ENCODE measurements at places on chromosomes 11 and 22. TPM values are rescaled to one million over a fixed set of nuclear protein-coding genes. Genes with fewer than 3 reads are reported as not detected.

GRCh38 chr11:112403432-112403831 is 142.8 kb upstream of the PLET1 start:
- no peak for DNase-seq
- no peak overlapping the region for H3K4me3 ChIP-seq
- no peaks in the 10 kb centered on the region for H3K4me1 ChIP-seq
- no peaks in the 10 kb centered on the region for H3K27me3 ChIP-seq

The TRIM51 gene
- not detected for total RNA-seq

DNA sequence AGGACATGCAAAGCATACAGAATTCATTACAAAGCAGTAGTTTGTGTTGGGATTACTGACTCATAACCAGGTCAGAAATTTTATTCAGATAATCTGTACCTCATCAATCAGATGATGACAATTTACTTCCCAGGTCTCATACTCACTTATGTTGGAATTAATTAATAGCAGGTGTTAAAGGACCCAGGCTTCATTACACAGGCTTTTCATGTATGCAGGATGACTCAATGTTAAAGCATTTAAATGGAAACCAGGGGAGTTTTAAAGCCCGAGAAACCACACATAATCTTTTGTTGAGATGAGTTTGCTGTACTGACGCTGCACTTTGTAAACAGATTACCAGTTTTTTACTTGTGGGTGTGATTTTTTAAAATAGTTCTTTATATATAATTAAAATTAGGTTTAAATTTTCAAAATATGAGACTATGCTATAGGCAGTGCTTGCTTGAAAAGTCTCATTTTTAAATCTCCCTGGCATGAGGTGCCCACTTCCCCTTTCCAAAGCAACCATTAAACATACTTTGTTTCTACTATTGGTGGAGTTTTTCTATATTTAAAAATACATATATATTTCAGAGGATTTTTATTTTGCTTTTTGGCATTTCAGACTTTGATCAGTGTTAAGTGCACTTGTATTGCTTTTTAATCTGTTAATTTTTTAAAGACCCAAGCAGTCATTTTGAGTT is 41.0 kb downstream of the CEP57 start:
- H3K27ac ChIP-seq = no peak overlapping the region
- H3K36me3 ChIP-seq = peaks cover 67% of the 10 kb centered on the region
- H3K27me3 ChIP-seq = no peaks in the 10 kb centered on the region

GRCh38 chr11:62705413-62705812 is 1.8 kb downstream of the BSCL2 start:
- no peak for DNase-seq
- no peaks in the 10 kb centered on the region for H3K27me3 ChIP-seq
- H3K4me1 ChIP-seq = peaks cover 25% of the 10 kb centered on the region
- H3K27ac ChIP-seq = peak overlapping the region; percentile 83

GRCh38 chr11:95867105-95867504 is 56.8 kb downstream of the MTMR2 start:
- no peak overlapping the region for H3K4me3 ChIP-seq
- no peaks in the 10 kb centered on the region for H3K4me1 ChIP-seq
- peaks cover 2% of the 10 kb centered on the region for H3K36me3 ChIP-seq
- DNase-seq = no peak
- no peak overlapping the region for H3K27ac ChIP-seq
- H3K27me3 ChIP-seq = no peaks in the 10 kb centered on the region

GRCh38 chr11:131864228-131864627 is 493.8 kb downstream of the NTM start:
- H3K27me3 ChIP-seq = peaks cover 3% of the 10 kb centered on the region
- H3K4me3 ChIP-seq = no peak overlapping the region
- H3K4me1 ChIP-seq = no peaks in the 10 kb centered on the region
- H3K27ac ChIP-seq = no peak overlapping the region
- H3K36me3 ChIP-seq = no peaks in the 10 kb centered on the region

- peaks cover 2% of the 10 kb centered on the region for H3K36me3 ChIP-seq
- peaks cover 21% of the 10 kb centered on the region for H3K4me1 ChIP-seq
- no peaks in the 10 kb centered on the region for H3K27me3 ChIP-seq
- DNase-seq = no peak
Measured at GRCh38 chr11:71491940-71492339, 35.1 kb upstream of the KRTAP5-7 start.

- no peaks in the 10 kb centered on the region for H3K27me3 ChIP-seq
- H3K36me3 ChIP-seq = no peaks in the 10 kb centered on the region
- H3K27ac ChIP-seq = no peak overlapping the region
- no peak for DNase-seq
Measured at GRCh38 chr22:30283342-30283741, 6.0 kb downstream of the CASTOR1 start.

DNA sequence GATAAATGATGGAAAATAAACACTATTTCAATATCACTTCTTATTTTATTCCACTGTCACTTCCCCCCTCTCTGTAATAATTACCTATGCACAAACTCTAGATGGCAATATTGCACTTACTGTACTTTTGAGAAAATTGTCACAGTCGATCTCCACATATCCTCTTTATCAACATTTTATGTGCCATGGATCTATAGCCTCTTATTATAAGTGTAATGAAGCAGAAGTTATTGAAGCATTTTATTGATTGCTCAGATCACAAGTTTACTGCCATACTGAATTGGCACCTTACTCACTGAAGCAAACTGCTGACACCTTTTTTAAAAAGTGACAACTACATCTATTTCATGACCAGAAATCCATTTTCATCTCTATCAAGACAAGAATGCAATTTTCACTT is 133.4 kb downstream of the DCDC1 start:
- no peak overlapping the region for H3K4me3 ChIP-seq
- no peaks in the 10 kb centered on the region for H3K36me3 ChIP-seq
- H3K27me3 ChIP-seq = no peaks in the 10 kb centered on the region

GRCh38 chr22:45717789-45718188 is 46.2 kb downstream of the ATXN10 start:
- H3K4me3 ChIP-seq = no peak overlapping the region
- no peak overlapping the region for H3K27ac ChIP-seq
- H3K4me1 ChIP-seq = no peaks in the 10 kb centered on the region
- no peaks in the 10 kb centered on the region for H3K27me3 ChIP-seq
- peak; percentile 41 for DNase-seq

The IGLL1 gene
- not detected for total RNA-seq

The NAV2 gene
- 106 TPM for total RNA-seq

GRCh38 chr11:93743291-93743690 is 1.8 kb downstream of the C11orf54 start:
- H3K36me3 ChIP-seq = peaks cover 4% of the 10 kb centered on the region
- H3K4me1 ChIP-seq = peaks cover 26% of the 10 kb centered on the region
- H3K27me3 ChIP-seq = no peaks in the 10 kb centered on the region

GRCh38 chr11:103546236-103546635 is 437.0 kb downstream of the DYNC2H1 start:
- no peaks in the 10 kb centered on the region for H3K36me3 ChIP-seq
- no peaks in the 10 kb centered on the region for H3K27me3 ChIP-seq
- no peak overlapping the region for H3K27ac ChIP-seq
- H3K4me1 ChIP-seq = peaks cover 4% of the 10 kb centered on the region
- no peak overlapping the region for H3K4me3 ChIP-seq

GRCh38 chr11:13923716-13924650 is 38.5 kb upstream of the SPON1 start:
- no peak overlapping the region for H3K4me3 ChIP-seq
- H3K4me1 ChIP-seq = peaks cover 1% of the 10 kb centered on the region
- no peaks in the 10 kb centered on the region for H3K36me3 ChIP-seq
- H3K27ac ChIP-seq = no peak overlapping the region
- DNase-seq = no peak

DNA sequence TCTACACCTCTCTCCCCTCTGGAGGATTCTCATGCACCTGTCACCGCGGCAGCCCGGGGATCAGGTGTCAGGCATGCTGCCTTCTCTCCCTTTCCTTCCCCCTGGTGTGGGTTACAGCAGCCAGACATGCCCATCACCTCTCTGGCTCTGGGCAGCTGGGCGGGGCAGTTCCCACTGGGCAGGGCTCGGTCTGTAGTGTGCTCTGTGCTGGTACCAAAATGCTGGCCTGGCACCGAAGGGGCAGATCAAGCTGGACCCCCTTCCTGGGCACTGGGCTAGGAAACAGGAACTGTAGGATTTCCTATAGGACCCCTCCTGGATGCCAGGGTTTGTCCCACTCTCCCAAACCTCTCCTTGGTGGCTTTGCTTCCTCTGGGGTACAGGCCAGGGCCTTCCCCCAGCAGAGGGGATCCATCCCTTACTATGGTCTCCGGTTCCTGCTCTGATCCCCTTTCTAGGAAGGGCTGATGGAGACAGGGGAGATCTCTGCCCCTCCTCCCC is 821 bp downstream of the GAL3ST1 start:
- no peak for DNase-seq
- H3K27ac ChIP-seq = no peak overlapping the region
- peaks cover 19% of the 10 kb centered on the region for H3K36me3 ChIP-seq

- H3K4me1 ChIP-seq = peaks cover 2% of the 10 kb centered on the region
- no peak overlapping the region for H3K4me3 ChIP-seq
- H3K27ac ChIP-seq = no peak overlapping the region
Measured at GRCh38 chr22:37331856-37332536, 49.7 kb downstream of the CYTH4 start.

DNA sequence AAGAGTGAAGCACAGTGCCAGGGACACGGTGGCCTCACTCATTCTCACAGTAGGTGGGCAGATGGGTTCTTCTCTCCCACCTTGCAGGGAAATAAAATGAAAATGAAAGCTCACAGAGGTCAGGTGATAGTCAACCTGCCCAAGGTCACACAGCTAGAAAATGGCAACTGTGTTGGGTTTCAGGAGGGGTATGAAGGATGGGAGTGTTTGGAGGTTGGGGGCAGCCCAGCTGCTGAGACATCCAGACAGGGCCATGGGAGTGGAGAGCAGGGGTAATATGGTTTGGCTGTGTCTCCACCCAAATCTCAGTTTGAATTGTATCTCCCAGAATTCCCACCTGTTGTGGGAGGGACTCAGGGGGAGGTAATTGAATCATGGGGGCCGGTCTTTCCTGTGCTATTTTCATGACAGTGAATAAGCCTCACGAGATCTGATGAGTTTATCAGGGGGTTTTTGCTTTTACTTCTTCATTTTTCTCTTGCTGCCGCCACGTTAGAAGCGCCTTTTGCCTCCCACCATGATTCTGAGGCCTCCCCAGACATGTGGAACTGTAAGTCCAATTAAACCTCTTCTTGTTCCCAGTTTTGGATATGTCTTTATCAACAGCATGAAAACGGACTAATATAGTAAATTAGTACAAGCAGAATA is 247.0 kb downstream of the TENM4 start:
- no peak overlapping the region for H3K4me3 ChIP-seq
- peaks cover 13% of the 10 kb centered on the region for H3K4me1 ChIP-seq
- no peaks in the 10 kb centered on the region for H3K36me3 ChIP-seq
- H3K27me3 ChIP-seq = no peaks in the 10 kb centered on the region

DNA sequence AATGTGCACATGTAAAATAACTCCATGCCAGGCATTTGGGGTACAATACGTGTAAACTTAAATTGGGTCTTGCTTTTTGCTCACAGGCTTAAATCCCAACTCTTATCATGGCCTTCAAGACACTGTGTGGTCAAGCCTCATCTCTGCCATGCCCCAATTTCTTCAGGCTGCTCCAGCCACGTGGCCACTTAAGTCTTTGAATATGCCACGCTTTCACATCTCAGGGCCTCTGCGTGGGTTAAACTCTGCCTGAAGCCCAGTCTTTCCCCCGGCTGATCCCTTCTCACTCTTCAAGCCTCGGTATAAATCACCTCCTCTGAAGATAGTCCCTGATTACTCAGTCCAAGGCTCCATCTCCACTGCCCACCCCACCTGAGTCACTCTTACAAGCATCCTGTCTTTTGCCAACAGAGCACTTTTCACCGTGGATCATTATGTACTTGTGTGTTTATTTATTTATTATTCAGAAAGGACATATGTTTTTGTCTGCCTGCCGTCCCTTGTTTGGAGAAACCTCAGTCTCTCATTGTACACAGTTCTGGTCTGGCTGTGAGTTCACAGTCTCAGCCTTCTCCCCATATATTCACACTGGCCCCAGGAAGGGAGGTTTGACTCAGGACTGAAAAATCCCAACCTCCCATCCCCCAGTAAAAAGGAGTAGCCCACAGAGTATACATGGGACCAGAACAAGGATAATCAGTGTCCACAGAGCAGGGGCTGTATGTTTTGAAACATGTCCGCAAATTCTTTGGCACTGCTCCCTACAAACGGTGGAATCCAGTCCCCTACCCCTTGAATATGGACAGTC is 344.7 kb downstream of the MN1 start:
- no peaks in the 10 kb centered on the region for H3K36me3 ChIP-seq
- DNase-seq = peak; percentile 83
- H3K4me3 ChIP-seq = no peak overlapping the region
- H3K27ac ChIP-seq = no peak overlapping the region

DNA sequence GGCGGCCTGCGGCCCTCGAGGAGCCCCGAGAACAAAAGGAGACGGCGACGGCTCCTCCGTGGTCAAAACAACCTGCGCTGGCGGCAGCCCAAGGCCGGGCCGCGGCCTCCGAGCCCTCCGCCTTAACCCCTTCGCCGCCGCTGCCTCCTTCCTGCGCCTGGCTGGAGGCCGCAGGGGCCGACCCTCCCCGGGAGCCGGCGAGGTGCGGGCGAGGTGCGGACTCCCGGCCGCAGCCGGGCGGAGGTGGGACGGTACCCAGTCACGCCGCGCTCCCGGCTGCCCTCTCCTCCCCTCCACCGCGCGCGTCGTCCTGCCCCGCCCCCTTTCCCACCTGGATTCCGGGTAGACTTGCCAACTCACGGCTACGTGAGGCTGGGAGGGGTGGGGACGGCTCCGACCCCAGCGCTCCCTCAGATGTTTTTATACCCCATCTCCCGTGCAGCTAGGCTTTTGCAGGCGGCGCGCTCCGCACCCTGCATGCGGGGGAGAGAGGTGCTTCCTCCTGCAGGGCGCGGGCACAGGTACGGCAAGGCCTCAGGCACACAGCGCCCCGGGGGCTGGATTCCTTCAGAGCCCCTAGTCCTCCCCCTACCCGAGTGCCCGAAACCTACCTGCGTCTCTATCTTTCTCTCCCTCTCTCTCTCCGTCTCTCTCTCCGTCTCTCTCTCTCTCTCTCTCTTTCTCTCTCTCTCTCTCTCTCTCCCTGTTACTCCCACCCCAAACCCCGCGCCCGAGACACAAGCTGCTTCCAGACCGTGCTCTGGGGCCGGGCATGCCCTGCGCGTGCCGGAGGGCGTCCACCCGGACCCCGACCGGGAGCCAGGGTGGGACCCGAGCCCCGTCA is 2.0 kb downstream of the PDGFB start:
- no peaks in the 10 kb centered on the region for H3K27me3 ChIP-seq
- DNase-seq = no peak
- no peaks in the 10 kb centered on the region for H3K36me3 ChIP-seq

- H3K27ac ChIP-seq = no peak overlapping the region
- H3K4me1 ChIP-seq = peaks cover 20% of the 10 kb centered on the region
- H3K27me3 ChIP-seq = peaks cover 27% of the 10 kb centered on the region
Measured at GRCh38 chr22:50530877-50531545, 1.2 kb upstream of the TYMP start.

The C22orf42 gene
- not detected for total RNA-seq

The NTM gene
- 1.1 TPM for total RNA-seq

The POU2AF2 gene
- total RNA-seq = not detected

DNA sequence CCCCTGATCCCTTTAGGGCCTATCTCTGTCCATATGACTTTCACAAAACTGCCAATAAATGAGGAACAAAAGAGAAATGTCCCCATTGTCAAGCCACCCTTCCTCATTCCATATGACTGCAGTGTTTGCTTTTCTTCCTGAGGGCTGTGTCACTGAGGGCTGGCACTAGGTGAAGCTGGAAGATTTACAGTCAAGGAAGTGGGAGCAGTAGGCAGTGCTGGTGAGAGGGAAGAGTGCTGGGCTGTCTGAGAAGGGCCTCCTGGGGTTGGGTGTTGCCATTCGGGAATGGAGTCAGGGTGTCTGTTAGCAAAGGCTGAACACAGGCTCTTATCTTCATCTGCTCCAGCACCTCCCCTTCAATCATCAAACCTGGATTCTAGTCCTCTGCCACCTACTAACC is 30.9 kb downstream of the INSC start:
- H3K4me1 ChIP-seq = no peaks in the 10 kb centered on the region
- no peak overlapping the region for H3K4me3 ChIP-seq
- H3K27me3 ChIP-seq = no peaks in the 10 kb centered on the region
- H3K27ac ChIP-seq = no peak overlapping the region

Measured in cardiac muscle cell (in vitro differentiated cells and primary cell).